HepG2 (cell line): ENCODE measurements at places on chromosomes 5 and 9. TPM values are rescaled to one million over a fixed set of nuclear protein-coding genes. Genes with fewer than 3 reads are reported as not detected.

Gene CSF1R
- total RNA-seq, result not detected in 2 replicates

Gene FYB1
- total RNA-seq, result not detected in 2 replicates

Gene IFNB1
- total RNA-seq, result not detected in 2 replicates

Gene KIF24
- total RNA-seq, result 2.8 and 3.0 TPM in 2 replicates

Gene PNPLA7
- total RNA-seq, result 0.21 and 0.42 TPM in 2 replicates

DNA sequence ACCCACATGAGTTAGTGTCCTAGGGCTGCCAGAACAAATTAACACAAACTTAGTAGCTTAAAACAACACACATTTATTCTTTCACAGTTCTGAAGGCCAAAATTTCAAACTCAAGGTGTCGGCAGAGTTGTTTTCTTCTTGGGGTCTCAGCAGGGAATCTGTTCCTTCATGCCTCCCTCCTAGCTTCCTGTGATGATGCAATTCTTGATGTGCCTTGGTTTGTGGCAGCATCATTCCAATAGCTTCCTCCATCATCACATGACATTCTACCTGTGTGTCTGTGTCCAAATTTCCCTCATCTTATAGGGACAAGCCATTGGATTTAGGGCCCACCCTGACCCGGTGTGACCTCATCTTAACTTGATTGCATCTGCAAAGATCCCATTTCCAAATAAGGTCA, 12.2 kb upstream of the SLC25A48 start:
- DNase-seq, result no peak

- no peak for DNase-seq
Observed at GRCh38 chr9:133835262-133835901, 97.2 kb upstream of the SARDH start.

DNA sequence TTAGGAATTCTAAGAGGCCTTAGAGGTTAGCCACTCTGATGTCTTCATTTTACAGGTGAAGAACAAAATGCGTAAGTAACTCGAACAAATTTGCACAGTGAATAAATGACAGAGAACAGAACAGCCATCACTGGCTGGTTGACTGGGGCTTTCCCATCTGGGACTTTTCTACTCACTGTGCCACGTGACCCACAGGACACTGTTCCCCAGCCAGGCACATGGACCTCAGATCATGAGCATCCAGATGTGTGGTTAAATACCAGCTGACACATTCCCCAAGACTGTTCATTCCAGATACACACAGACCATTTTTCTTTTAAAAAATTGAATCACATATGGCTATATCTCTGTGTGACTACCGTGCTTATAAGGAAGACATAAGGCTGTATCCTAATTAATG, 25.8 kb upstream of the MED10 start:
- DNase-seq, result no peak

DNA sequence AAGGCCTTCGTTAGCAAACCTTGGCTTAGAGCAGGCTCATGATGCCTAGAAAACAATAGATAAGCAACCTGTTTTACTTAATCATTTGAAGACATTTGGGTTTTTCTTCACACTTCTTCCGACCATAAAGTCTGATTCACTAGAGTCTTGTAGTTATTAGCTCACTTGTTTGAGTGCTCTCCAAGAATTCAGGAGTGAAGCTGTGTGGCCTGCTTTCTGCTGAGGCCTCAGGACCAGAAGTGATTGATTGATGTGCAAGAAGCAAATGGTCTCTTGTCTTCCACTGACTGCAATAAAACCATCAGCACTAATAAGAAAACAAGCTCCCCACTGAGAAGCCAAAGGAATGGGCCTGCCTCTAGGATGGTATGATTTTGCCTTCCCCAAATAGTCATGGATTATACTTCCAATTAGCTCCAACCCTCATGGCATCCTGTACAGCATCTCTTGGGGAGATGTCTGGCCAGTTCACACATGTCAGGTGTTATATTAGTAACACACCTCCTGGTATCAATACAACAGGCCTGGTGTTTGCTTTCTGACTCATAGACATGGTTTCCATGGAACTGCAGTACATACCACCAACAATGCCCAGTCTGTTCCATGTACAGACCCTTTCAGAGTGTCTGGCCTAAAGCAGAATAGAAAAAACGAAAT, 317.6 kb downstream of the CWC27 start:
- peak; percentile 46 for DNase-seq

DNA sequence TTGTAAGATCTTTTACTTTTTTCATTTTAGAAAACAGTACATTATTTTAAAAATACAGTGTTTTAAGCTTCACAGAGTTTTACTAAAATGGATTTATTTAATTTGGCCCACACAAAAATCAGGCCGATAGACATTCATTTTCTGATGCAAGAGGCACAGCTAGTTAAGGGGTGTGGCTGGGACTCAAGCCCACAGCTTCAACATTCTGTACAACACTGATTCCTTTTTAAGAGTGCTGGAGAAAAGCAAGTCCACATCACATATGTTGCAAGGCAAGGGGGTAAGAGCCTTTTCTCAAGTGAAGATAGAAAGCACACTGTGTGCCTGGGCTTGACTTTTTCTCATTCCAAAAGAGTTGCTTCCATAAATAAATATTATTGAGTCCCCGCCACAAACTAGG, 195.9 kb downstream of the RFK start:
- no peak for DNase-seq

- peak; percentile 4 for DNase-seq
Observed at GRCh38 chr5:85049020-85049419, 664.3 kb upstream of the EDIL3 start.
